Activated CD8-positive, alpha-beta T cell treated with anti-CD3 and anti-CD28 coated beads for 36 hours (primary cell): ENCODE measurements at places on chromosomes 7 and 10. TPM values are rescaled to one million over a fixed set of nuclear protein-coding genes. Genes with fewer than 3 reads are reported as not detected.

DNA sequence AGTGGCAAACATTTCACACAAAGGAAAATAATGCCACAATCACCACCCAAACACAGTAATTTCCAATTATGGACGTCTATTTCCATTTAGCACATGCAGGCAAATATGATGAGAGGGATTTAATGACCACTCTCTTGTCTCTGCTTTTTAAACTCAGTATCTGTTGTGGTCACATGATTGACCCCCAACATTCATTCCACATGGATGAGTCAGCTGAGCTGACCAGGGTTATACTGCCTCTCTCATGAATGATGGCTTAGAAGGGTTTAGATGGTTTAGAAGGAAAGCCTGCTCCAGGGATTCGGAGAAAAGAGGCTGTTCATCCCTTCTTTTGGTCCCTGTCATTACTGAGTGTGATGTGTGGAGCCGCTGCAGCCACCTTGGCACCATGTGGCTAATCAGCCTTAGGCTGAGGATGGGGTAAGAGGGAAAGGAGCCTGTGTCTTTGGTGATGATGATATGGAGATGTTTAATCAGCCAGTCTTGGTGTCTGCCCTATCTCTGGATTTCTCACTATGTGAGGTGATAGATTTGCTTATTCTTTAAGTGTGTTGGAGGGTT is 38.2 kb upstream of the JAKMIP3 start:
- no peak for DNase-seq

DNA sequence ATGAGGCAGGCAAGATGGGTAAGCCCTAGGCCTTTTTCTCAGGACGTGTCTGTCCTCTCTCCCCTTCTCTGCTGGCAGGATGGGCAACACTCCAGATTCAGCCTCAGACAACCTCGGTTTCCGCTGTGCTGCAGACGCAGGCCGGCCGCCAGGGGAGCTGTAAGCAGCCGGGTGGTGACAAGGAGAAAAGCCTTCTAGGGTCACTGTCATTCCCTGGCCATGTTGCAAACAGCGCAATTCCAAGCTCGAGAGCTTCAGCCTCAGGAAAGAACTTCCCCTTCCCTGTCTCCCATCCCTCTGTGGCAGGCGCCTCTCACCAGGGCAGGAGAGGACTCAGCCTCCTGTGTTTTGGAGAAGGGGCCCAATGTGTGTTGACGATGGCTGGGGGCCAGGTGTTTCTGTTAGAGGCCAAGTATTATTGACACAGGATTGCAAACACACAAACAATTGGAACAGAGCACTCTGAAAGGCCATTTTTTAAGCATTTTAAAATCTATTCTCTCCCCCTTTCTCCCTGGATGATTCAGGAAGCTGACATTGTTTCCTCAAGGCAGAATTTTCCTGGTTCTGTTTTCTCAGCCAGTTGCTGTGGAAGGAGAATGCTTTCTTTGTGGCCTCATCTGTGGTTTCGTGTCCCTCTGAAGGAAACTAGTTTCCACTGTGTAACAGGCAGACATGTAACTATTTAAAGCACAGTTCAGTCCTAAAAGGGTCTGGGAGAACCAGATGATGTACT is 13.1 kb downstream of the PHKG1 start:
- no peak for DNase-seq

DNA sequence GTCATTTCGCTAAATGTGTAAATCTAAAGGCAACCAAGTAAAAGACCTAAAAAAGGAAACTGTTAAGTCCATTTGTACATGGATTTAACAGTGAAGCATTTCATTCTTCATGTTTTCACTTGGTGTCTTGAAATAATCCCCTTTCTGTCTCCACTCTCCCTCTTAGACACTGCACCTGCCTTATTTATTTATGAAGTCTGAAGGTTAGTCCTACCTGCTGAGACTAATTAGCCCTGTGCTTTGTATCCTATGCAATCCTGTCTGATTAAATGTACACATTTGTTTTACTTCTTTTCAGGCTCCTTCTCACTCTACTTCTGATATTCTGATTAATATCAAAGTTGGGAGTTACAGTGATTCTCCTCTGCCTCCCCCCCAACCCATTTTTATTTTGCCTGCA is 1.9 kb upstream of the TCF7L2 start:
- DNase-seq: no peak

GRCh38 chr10:78813998-78814399 is 254.8 kb upstream of the ZMIZ1 start:
- no peak for DNase-seq

Gene RARRES2
- total RNA-seq: not detected

Gene PLAU
- 0.47 TPM for total RNA-seq

Gene MLXIPL
- total RNA-seq: not detected
